Astrocyte (in vitro differentiated cells and primary cell): ENCODE measurements at places on chromosomes 1 and 21. TPM values are rescaled to one million over a fixed set of nuclear protein-coding genes. Genes with fewer than 3 reads are reported as not detected.
A peak's percentile ranks its signal among the peaks of the same experiment; 100 is the strongest.

DNA sequence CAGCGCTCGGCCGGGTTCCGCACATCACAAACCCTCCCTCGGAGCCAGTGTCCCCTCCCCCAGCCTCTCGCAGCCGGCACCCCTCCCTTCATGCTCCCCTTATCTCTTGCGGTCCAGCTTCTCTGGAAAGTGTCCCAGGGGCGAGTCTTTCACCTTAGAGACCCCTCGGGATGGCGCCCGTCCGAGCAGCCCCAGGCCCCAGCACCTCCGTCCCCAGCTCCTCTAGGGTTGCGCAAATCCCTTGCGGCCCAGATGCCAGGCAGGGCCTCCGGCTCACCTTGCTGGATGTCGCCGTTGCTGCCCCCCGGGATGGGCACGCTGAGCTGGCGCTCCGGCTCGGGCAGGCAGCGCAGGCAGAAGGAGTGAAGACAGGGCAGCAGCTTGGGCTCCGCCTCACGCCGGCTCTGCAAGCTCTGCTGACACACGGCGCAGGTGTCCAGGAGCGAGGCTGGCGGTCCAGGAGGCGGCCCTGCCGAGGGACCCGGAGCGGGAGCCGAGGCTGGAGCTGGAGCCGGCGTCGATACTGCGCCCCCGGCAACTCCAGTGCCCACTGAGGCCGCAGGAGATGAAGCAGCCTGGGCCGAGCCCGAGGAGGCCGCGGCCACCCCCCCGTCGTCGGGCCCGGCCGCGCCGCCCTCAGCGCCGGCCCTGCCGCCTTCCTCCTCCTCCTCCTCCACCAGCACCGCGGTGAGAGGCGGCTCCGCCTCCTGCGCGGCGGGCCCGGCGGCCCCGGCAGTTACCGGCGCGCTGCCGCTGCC lies 550 bp downstream of the TRIM33 start:
- H3K36me3 ChIP-seq: peaks cover 2% of the 10 kb centered on the region
- H3K27me3 ChIP-seq: no peaks in the 10 kb centered on the region
- peak; percentile 23 for DNase-seq
- H3K4me3 ChIP-seq: peak overlapping the region; percentile 90
- H3K27ac ChIP-seq: peak overlapping the region; percentile 81

The LMX1A gene
- total RNA-seq: not detected in 2 replicates

- H3K27ac ChIP-seq: no peak overlapping the region
- no peaks in the 10 kb centered on the region for H3K27me3 ChIP-seq
- H3K4me3 ChIP-seq: no peak overlapping the region
Measured at GRCh38 chr1:92031281-92032110, 1.7 kb downstream of the EPHX4 start.

The CAPZA1 gene
- total RNA-seq: 170 and 171 TPM in 2 replicates

The PTAFR gene
- total RNA-seq: 0.24 and 0.32 TPM in 2 replicates

The FGR gene
- total RNA-seq: 0.17 TPM in 1 of 2 replicates, not detected in the other

DNA sequence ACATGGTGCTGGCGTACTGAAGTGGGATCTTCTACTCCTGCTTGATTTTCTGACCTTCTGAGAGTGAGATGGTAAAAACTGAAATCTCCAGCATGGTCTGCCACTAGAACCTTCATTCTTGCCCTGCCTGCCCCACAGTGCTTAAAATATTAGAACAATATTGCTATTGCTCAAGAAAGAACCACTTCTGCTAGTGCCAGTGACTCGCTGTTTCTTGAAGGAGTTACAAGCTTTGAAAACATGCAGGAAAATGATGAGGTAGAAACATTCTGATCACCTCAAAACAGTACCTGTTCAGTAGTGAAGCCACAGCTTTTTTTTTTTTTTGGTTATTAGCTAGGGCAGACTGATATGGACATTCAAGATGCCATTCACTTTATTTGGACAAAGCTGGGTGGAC lies 95.3 kb downstream of the BACH1 start:
- no peak overlapping the region for H3K27ac ChIP-seq
- H3K36me3 ChIP-seq: peaks cover 3% of the 10 kb centered on the region
- no peak overlapping the region for H3K4me3 ChIP-seq
- DNase-seq: no peak
- no peaks in the 10 kb centered on the region for H3K4me1 ChIP-seq

The RNU1-2 gene
- total RNA-seq: 1,356 and 1,553 TPM in 2 replicates

The NEK7 gene
- 119 and 125 TPM in 2 replicates for total RNA-seq

The FCRL6 gene
- not detected in 2 replicates for total RNA-seq

The MTF2 gene
- total RNA-seq: 46.1 and 56.4 TPM in 2 replicates

- H3K4me3 ChIP-seq: peak overlapping the region; percentile 3
- H3K27ac ChIP-seq: peak overlapping the region; percentile 88
- peak; percentile 98 for DNase-seq
- H3K36me3 ChIP-seq: no peaks in the 10 kb centered on the region
- H3K4me1 ChIP-seq: peaks cover 21% of the 10 kb centered on the region
Measured at GRCh38 chr1:205172729-205173366, 38.7 kb downstream of the DSTYK start.

DNA sequence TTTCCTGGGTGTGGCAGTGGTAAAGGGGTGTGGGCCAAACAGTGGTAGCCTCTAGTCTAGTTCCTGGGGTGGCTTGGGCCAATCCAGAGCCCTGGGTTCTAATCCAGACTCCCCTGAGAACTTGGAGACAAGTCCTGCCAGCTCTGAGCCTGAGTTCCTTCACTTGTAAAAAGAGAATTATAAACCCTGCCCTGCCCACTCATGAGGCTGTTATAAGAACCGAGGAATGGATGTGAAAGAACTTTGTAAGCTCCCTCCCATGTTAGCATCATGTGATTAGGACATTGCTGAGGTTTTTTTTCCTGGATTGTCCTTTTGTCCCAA lies 131.0 kb downstream of the RRAGC start:
- H3K27ac ChIP-seq: no peak overlapping the region
- DNase-seq: no peak
- H3K36me3 ChIP-seq: no peaks in the 10 kb centered on the region
- H3K4me1 ChIP-seq: peaks cover 12% of the 10 kb centered on the region

The FCGR3A gene
- not detected in 2 replicates for total RNA-seq
